ENCODE measurements at places on chromosomes 3 and 15.
A peak's percentile ranks its signal among the peaks of the same experiment; 100 is the strongest.

- no peak for DNase-seq
These were observed 24.4 kb upstream of the TNFAIP8L3 start for GRCh38 chr15:51119120-51119519.

GRCh38 chr3:52190294-52191074 is 7.5 kb upstream of the ALAS1 start:
- DNase-seq: peak; percentile 88

- DNase-seq: no peak
These were observed 242.0 kb upstream of the RGMA start for GRCh38 chr15:93330912-93331544.

- peak; percentile 80 for DNase-seq
These were observed 60.7 kb downstream of the RPL22L1 start for GRCh38 chr3:170809007-170809974.

GRCh38 chr15:96285729-96286254 is 44.7 kb upstream of the NR2F2 start:
- no peak for DNase-seq
